HFFc6 (cell line): ENCODE measurements at places on chromosomes 2 and 18. TPM values are rescaled to one million over a fixed set of nuclear protein-coding genes. Genes with fewer than 3 reads are reported as not detected.

GRCh38 chr2:232365621-232366321 is 12.8 kb upstream of the ALPP start:
- DNase-seq, result peak; percentile 59

The PAIP2B gene
- total RNA-seq, result 0.17 to 0.32 TPM (median 0.22 TPM) in 3 replicates

GRCh38 chr2:55056024-55056521 is 5.8 kb upstream of the RTN4 start:
- no peak for DNase-seq

DNA sequence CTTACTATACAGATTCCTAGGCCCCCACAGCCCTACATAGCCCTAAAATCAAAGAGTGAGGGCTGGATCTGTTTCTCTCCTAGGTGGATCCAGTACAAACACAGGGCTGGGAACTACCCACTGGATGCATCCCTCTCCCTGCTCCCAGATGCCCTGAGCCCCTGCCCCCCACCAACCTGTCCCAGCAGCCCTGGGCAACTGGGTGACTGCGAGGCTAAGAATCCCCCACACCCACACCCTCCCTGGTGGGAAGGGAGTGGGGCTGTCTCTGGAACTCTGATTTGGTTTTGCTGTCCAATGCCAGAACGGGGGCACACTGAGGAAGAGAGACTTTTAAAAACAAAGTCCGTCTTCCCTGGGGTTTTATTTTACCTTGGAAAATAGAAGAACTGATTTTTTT is 113.1 kb downstream of the SMAD7 start:
- DNase-seq, result no peak

DNA sequence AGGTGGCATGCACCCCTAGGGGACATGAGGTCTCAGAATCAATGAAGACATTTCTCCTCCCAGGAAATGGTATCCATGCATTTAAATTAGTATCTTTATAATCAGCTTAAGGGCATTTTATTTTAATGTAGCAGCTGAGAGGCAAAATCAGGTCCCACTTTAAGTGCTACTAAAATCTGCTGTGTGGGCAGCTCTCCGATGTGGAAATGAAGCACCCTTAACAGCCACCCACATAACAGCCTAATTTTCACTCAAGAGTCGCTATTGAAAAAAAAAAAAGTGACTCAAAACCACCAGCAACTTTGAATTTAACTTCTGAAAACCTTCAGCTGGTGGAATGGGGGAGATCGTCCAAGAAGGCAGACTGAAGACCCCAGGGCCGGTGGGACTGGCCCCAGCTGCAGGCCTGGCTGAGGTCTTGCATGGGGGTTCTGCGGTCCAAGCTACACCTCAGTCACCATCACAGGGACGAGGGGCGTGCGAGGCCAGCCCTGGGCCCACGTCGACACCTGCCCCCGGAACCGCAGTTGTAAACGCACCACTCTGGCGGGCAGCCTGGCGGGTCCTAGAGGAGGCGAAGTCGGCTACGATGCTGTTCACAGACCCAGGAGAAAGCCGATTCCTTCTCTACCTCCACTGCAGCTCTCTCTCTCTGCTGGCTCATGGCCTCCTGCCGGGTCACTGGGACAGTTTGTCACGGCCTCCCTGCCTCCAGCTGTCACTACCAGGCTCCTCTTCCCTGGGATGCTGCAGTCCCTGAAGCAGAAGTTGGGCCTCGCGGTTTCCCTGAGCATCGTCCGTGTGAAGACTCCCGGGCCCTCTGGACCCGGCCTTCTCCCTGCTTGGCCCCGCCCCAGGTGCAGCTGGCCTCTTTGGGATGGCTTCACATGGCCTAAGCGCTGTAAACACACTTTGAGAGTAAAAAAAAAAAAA is 111.9 kb downstream of the KCNF1 start:
- no peak for DNase-seq

DNA sequence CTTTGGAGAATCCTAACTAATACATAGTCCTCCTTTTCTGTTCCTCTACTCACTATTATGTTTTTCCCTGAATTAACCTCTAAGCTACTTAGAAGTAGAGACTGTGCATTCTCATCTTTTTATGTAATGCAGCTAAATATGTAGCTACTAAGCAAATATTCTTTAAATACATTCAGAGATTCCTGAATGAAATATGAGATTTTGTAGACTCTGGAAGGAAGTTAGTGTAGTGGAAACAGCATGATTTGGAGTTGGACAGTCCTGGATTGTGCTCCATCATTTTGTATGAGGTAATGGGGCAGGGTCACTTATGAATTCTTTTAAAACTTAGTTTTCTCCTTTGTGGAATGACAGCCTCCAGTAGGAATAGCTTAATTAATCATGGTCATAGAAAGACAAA is 24.7 kb upstream of the NT5C1B start:
- DNase-seq, result no peak

The IL1RL2 gene
- total RNA-seq, result not detected in 3 replicates

GRCh38 chr2:60843006-60843405 is 38.4 kb upstream of the REL start:
- no peak for DNase-seq

DNA sequence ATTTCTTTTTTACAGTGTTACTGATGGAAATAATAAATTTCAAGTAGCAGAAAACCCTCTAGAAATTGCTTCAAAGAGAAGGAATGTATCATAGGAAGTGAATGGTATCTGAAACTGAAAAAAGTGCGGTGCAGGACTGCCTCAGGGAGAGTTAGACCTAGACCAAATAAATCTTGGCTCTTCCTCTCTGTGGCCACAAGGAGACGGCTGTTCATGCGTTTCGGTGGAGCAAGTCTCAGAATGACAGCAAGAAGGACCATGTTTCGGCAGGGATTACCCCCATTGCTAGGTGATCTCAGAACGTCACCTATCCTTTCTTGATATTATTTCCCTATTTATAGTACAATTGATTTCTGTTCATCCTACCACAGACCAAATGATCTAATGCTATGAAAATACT is 522.3 kb downstream of the SOX11 start:
- DNase-seq, result no peak

GRCh38 chr2:95526360-95527341 is 42.1 kb upstream of the TRIM43B start:
- DNase-seq, result peak; percentile 71

DNA sequence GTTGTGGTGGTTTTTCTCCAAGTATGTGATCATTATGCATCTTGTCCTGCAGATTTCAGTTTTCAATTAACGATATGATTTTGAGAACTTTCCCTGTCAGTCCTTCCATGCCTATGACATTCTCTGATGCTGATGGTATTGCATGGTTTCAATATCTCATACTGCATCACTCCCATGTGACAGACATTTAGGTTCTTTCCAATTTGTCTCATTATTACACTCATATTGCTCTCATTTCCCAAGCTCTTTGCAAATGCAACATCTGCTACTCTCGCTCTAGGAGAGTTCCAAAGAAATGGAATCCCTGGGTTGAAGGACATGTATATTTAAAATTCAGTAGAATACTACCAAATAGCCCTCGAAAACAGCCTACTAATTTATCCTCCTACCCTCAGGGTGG is 125.5 kb downstream of the MARCHF4 start:
- no peak for DNase-seq

DNA sequence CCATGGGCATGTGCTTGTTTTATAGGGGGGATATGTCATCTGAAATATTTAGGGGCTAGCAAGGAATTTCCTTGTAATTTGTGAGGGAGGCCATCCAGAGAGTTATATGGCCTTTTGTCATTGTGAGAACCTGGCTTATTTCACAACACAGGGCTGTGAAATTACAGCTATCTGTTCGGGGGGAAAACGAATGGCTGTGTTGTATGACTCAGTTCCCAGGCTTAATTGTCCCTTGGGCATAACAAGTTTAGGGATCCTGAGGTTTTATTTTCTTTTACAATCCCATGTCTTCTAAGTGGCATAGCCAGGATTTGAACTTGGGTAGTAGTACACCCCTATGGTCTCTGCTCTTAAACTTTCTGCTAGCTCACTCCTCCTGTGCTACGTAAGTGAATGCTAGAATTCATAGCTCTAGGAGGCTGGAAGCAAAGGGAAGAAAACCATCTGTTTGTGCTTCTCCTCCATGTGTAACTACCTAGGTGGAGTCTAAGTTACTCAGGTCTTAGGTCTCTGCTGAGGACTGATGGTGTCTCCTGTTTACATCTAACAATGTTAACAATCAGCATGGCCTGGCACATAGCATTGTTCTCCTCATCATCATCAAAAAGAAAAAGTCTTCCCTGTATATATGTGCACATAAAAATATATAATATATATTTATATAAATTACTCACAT is 53.8 kb downstream of the SKA1 start:
- DNase-seq, result no peak
